Kidney (tissue), 22 donors: ENCODE measurements at places on chromosomes 3 and 15. TPM values are rescaled to one million over a fixed set of nuclear protein-coding genes. Genes with fewer than 3 reads are reported as not detected.

DUOXA2 gene
- not detected for total RNA-seq

NECTIN3 gene
- total RNA-seq = 21.2 TPM

CCDC191 gene
- 11.7 TPM for total RNA-seq

GUCA1C gene
- total RNA-seq = not detected

SCN11A gene
- total RNA-seq = 0.25 TPM

AHSG gene
- not detected for total RNA-seq

EFCAB12 gene
- total RNA-seq = 3.5 TPM

TMC3 gene
- total RNA-seq = not detected

MCF2L2 gene
- 1.7 TPM for total RNA-seq

DNA sequence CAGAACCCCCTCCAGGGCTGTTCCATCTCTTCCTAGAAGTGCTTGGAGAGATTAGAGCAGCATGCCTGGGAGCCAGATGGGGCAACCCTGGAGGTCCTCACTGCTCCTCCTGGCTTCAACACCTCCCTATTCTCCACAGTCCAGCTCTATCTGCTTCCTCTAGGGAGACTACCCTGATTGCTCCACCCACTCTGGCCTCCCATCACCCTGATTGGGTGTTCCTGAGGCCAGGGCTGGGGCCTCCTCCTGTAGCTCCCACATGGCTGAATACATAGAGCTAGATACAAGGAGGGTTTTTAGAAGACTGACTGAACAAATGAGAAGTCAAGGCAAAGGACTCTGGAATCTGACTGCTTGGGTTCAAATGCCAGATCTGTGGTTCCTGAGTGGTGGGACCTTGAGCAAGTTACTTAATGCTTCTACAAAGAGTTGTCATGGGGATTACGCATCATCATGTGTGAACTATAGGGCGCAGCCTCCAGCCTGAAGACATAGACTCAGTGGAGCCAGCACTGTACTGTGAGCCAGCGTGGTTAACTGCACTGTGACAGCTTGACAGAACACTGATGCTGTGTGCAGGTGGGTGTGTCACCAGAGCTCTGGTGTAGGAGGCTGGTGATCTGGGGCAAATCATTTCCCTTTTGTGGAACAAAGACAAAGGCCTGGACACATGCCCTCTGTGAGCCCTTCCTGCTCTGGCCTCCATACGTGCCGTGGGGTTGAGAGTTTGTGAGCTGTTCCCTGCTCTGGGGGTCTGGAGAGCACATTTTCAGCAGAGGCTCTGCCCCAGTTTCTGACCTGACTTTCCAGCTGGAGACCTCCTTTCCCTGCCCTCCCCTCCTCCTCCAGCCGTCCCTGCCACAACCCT is 74.8 kb downstream of the SCN5A start:
- H3K4me1 ChIP-seq = no peaks in the 10 kb centered on the region
- H3K4me3 ChIP-seq = no peak overlapping the region
- no peaks in the 10 kb centered on the region for H3K27me3 ChIP-seq

- H3K27me3 ChIP-seq = no peaks in the 10 kb centered on the region
- H3K4me1 ChIP-seq = no peaks in the 10 kb centered on the region
- H3K27ac ChIP-seq = no peak overlapping the region
- H3K36me3 ChIP-seq = peaks cover 2% of the 10 kb centered on the region
- H3K4me3 ChIP-seq = no peak overlapping the region
Observed at GRCh38 chr15:56175788-56176187, 67.9 kb downstream of the RFX7 start.

DNA sequence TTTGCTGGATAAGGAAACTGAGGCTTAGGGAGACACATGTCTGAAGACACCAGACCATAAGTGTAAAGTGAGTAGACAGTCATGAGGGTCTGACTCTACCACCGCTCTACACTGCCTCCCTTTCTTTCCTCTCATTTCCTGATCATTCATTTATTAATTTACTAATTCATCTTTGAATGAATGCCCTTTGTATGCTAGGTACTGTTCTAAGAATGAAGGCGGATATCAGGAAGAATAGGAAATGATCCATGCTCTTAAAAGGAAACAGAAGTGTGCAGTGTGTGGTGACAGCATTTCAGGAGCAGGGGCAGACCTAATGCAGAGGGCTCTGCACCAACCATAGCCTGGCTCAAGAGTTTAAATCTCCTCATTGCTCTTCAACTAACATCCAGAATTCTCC is 31.8 kb upstream of the PSMD6 start:
- H3K36me3 ChIP-seq = no peaks in the 10 kb centered on the region
- no peak for DNase-seq
- no peaks in the 10 kb centered on the region for H3K4me1 ChIP-seq
- no peaks in the 10 kb centered on the region for H3K27me3 ChIP-seq
- no peak overlapping the region for H3K27ac ChIP-seq

GRCh38 chr3:188542196-188542595 is 388.2 kb downstream of the LPP start:
- H3K4me3 ChIP-seq = no peak overlapping the region
- H3K27me3 ChIP-seq = no peaks in the 10 kb centered on the region
- no peaks in the 10 kb centered on the region for H3K4me1 ChIP-seq
- no peak overlapping the region for H3K27ac ChIP-seq
- no peaks in the 10 kb centered on the region for H3K36me3 ChIP-seq

DNA sequence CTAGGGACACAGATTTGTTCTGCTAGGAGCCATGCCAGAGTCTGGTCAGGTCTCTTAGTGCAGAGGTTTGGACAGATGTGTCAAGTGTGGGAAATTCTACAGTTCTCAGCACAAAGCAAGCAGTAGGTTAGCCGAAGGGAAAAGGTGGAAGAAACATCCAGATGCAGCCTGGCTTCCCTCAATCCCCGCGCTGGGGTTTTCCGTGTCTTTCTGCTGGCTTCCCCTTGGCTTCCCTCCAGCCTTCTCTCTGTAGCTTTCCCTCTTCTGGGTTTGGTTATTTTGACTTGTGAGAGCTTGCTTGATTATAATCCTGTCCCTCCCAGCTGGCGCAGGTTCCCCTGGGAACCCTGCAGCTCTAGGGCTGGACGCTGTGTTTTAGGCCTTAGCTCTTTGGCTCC is 4.1 kb downstream of the TF start:
- H3K27ac ChIP-seq = no peak overlapping the region
- H3K36me3 ChIP-seq = no peaks in the 10 kb centered on the region
- no peaks in the 10 kb centered on the region for H3K4me1 ChIP-seq
- no peaks in the 10 kb centered on the region for H3K27me3 ChIP-seq

GRCh38 chr3:42539871-42540714 is 37.6 kb downstream of the VIPR1 start:
- H3K4me1 ChIP-seq = no peaks in the 10 kb centered on the region
- peak; percentile 58 for DNase-seq
- no peak overlapping the region for H3K27ac ChIP-seq
- H3K27me3 ChIP-seq = no peaks in the 10 kb centered on the region
- H3K4me3 ChIP-seq = no peak overlapping the region

- H3K27me3 ChIP-seq = no peaks in the 10 kb centered on the region
- H3K27ac ChIP-seq = no peak overlapping the region
Observed at GRCh38 chr3:50205413-50206276, 574 bp downstream of the SLC38A3 start.

- H3K27me3 ChIP-seq = no peaks in the 10 kb centered on the region
- no peak for DNase-seq
- no peak overlapping the region for H3K27ac ChIP-seq
- no peaks in the 10 kb centered on the region for H3K4me1 ChIP-seq
Observed at GRCh38 chr3:138059261-138059660, 49.3 kb downstream of the CLDN18 start.

- no peak overlapping the region for H3K27ac ChIP-seq
- H3K4me1 ChIP-seq = no peaks in the 10 kb centered on the region
- H3K4me3 ChIP-seq = no peak overlapping the region
- DNase-seq = no peak
- peaks cover 4% of the 10 kb centered on the region for H3K36me3 ChIP-seq
Observed at GRCh38 chr3:160312014-160312624, 86.9 kb downstream of the C3orf80 start.

- no peak overlapping the region for H3K27ac ChIP-seq
- H3K36me3 ChIP-seq = no peaks in the 10 kb centered on the region
- no peak overlapping the region for H3K4me3 ChIP-seq
- peaks cover 10% of the 10 kb centered on the region for H3K4me1 ChIP-seq
- DNase-seq = no peak
Observed at GRCh38 chr15:40287505-40287904, 4.6 kb upstream of the ANKRD63 start.

DNA sequence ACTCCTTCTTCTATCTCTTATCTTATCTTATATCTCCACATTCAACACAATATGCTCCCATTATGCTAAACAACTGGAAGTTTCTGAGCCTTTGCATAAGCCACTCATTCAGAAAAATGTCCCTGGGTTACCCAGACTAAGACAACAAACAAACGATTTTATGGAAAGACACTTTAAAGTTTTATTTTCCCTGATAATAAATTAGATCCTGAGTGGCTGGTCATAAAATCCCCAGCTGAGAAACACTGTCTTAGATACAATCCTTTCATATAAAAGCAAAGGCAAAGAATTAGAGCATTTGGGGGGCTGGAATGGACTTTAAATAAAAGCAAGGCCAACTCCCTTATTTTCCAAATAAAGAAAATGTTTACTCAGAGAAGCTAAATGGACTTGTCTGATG is 322.3 kb downstream of the GBE1 start:
- H3K4me1 ChIP-seq = no peaks in the 10 kb centered on the region
- H3K27me3 ChIP-seq = no peaks in the 10 kb centered on the region
- DNase-seq = no peak
- no peaks in the 10 kb centered on the region for H3K36me3 ChIP-seq
- H3K4me3 ChIP-seq = no peak overlapping the region

DNA sequence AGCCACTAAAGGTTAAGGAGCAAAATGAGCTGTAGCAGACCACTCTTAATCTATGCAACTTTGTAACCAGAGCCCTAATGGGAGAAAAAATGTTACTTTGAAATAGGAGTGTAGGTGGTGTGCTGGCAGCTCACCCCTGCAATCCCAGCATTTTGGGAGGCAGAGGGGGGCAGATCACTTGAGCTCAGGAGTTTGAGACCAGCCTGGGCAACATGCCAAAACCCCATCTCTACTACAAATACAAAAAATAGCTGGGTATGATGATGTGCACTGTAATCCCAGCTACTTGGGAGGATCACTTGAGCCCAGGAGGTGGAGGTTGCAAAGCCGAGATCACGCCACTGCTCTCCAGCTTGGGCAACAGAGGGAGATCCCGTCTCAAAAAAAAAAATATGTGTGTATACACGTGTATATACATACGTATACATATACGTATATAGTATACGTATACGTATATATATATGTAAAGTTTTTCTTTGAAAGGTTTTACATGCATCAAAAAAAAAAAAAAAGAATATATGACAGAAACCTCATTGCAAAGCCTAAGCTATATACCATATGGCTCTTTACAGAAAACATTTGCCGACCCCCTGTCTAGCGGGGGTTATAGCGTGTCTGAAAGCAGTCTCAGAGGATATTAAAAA is 15.7 kb downstream of the CAPN7 start:
- peaks cover 51% of the 10 kb centered on the region for H3K36me3 ChIP-seq
- no peak for DNase-seq
- no peaks in the 10 kb centered on the region for H3K4me1 ChIP-seq
- no peak overlapping the region for H3K27ac ChIP-seq
- H3K4me3 ChIP-seq = no peak overlapping the region
- H3K27me3 ChIP-seq = no peaks in the 10 kb centered on the region

DNA sequence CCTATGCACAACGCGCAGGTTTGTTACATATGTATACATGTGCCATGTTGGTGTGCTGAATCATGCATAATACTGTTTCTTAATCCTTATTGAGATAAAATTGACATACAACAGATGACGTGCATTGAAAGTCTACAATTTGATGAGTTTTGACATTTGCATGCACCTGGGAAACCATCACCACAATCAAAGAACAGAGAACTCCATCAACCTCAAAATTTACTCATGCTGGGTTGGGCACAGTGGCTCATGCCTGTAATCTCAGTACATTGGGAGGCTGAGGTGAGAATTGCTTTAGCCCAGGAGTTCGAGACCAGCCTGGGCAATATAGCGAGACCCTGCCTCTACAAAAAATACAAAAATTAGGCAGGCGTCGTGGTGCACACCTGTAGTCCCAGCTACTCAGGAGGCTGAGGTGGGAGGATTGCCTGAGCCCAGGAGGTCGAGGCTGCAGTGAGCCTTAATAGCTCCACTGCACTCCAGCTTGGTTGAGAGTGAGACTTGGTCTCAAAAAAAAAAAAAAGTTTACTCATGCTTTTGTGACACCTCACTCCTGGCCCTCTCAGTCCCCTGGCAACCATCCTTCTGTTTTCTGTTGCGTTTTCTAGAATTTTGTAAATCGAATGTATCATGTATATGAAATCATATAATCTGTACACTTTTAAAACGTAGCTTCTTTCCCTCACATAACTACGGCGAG is 56.6 kb downstream of the BHLHE40 start:
- DNase-seq = no peak
- H3K36me3 ChIP-seq = no peaks in the 10 kb centered on the region
- no peaks in the 10 kb centered on the region for H3K27me3 ChIP-seq
- no peak overlapping the region for H3K27ac ChIP-seq
- H3K4me1 ChIP-seq = no peaks in the 10 kb centered on the region

DNA sequence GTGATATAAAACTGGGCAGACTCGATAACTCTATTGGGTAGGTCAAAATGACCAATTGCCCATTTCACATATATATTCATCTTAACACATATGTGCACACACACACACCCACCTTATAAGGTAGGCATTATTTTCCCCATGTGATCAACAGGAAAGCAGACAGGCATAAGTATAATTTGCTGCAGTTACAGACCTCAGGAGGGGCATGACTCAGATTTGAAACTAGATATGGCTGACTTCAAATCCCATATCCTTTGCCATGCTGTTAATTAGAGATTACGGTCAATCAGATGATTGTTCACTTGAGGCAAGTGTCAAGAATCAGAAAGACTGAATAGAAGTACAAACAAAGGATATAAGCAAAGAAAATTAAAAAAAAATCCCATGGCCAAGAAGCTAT is 910.6 kb downstream of the NTRK3 start:
- no peak for DNase-seq
- H3K4me1 ChIP-seq = no peaks in the 10 kb centered on the region
- no peak overlapping the region for H3K27ac ChIP-seq
- H3K36me3 ChIP-seq = no peaks in the 10 kb centered on the region
- no peak overlapping the region for H3K4me3 ChIP-seq

DNA sequence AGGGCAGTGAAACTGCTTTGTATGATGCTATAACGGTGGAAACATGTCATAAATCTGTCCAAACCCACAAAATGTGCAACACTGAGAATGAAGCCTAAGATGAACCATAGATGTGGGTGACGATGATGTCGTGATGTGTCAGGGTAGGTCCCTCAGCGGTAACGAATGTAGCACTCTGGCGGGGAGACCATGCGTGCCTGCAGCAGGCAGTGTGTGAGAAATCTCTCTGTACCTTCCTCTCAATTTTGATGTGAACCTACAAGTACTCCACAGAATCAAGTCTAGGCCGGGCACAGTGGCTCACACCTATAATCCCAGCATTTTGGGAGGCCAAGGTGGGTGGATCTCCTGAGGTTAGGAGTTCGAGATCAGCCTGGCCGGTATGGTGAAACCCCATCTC is 268.2 kb upstream of the LYSMD4 start:
- no peak overlapping the region for H3K27ac ChIP-seq
- no peaks in the 10 kb centered on the region for H3K4me1 ChIP-seq
- no peaks in the 10 kb centered on the region for H3K27me3 ChIP-seq
- H3K36me3 ChIP-seq = no peaks in the 10 kb centered on the region
- no peak overlapping the region for H3K4me3 ChIP-seq

- no peak overlapping the region for H3K4me3 ChIP-seq
- no peaks in the 10 kb centered on the region for H3K36me3 ChIP-seq
- H3K4me1 ChIP-seq = no peaks in the 10 kb centered on the region
- DNase-seq = no peak
- no peak overlapping the region for H3K27ac ChIP-seq
Observed at GRCh38 chr15:32904448-32904847, 186.6 kb downstream of the GREM1 start.

GRCh38 chr15:101014921-101015841 is 96.0 kb downstream of the LRRK1 start:
- peak; percentile 89 for DNase-seq
- H3K27me3 ChIP-seq = no peaks in the 10 kb centered on the region
- no peak overlapping the region for H3K4me3 ChIP-seq
- no peaks in the 10 kb centered on the region for H3K36me3 ChIP-seq
- no peaks in the 10 kb centered on the region for H3K4me1 ChIP-seq
- H3K27ac ChIP-seq = no peak overlapping the region
